Eye (tissue), 1 donor: ENCODE measurements at places on chromosomes 7 and 10.

DNA sequence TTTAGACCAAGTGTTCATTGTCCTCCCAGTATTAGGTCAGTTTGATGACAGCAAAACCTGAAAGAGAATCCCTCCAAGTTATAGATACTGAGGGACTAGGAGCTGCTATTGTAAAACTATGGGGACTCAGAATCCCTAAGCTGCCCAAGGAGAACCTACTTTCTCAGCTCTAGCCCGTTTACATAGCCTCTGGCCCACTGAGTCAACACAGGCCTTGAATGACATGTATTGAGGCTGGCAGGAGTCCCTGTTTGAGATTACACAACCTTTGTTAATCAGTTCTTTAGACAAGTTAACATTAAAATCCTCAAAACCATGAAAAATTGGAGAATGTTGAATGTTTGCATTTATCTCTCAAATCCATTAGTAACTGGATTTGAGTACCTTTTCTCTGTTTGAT lies 1079.0 kb downstream of the KCNMA1 start:
- no peak for DNase-seq

DNA sequence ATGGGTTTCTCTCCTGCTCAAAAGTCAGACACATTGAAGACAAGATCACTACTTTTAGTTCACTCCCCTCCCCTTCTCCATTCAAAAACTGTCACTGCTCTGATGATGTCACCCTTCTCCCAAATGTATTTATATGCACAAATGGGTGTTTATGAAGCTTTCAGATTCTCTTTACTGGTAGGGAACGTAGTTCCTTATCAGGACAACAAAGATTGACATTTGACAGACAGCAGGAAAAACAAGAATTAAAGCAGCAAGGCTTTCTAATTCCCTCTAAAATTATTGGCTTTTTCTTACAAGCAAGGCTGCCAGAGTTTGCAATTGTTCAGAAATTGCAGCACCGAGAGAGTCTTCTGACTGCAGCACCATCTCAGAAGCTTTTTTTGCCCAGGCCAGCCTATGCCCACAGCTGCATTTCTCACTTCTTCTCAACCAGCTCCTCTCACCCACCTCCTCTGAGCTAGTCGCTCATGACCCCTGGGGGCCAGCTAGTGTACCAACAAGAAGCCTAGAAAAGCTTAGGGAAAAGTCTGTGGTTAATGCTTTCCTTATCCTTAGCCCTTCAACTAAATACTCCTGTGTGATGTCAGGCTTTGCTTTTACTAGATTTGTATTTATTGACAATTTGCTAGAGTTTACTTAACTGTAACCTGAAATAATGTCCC lies 265.1 kb downstream of the HTR7 start:
- peak; percentile 76 for DNase-seq

DNA sequence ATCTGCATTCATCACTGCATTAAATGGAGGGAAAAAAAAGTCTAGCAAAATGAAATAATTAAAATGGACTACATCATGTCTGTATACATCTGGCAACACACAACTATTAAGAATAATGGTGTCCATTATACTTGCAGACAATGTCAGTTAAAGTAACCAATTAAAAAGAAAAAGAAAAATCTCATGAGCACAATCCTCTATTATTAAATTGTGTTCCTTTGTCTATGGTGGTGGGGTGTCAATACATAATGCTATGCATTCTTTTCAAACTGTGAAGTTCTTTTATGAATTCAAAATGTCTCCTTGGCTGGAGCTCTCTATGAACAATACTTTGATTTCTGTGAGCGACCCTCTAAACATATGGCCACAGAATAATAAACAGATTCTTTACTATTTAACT lies 63.5 kb downstream of the NRP1 start:
- peak; percentile 21 for DNase-seq

DNA sequence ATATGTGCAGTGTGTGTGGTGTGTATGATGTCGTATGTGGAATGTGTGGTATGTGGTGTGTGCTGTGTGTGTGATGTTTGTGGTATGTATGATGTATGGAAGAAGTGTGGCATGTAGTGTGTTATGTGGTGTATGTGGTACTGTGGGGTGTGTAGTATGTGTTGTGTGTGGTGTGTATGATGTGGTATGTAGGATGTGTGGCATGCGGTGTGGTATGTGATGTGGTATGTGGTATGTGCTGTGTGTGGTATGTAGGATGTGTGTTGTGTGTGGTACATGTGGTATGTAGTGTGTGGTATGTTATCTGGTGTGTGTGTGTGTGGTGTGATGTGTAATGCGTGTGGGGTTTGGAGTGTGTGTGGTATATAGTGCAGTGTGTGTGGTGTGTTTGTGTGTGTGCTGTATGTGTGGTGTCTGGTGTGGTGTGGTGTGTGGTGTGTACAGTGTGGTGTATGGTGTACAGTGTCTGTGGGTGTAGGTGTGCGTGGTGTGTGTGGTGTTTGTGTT lies 129.6 kb downstream of the ATP6V0E2 start:
- DNase-seq: no peak

DNA sequence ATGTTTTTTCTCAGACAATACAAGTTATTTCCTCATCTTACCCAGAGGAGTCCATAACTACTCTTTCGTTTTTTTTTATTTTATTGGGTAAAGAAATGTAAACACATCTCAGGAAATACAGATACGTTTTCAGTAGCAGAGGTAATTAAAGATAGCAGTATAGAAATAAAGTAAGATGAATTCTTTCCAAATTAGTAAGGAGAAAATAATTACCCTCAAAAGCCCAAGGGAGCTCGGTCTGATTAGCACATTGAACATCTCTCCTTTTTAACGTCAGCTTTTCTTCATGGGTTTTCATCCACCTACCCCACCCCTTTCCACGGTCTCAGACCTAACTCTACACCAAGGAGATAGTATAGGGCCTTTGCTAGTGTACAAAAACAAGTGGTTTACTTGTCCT lies 294.2 kb downstream of the GRID1 start:
- DNase-seq: no peak

DNA sequence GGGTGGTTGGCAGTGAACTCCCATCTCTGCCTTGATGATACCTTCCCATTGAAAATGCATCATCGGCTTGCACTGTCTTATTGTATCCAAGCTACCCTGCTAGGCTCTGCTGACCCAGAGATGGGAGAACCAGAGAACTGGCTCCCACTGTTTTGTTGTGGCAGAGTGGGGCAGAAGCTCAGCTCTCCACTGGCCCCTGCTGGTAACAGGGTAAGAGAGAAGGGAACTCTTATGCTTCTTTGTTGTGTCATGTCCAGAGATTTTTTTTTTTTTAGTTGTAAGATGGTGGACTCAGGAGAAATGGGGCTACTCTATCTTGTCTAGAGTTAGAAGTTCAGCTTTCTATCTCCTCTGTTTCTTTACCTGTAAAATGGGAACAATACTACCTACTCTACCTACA lies 100.5 kb upstream of the SDK1 start:
- DNase-seq: no peak

- DNase-seq: peak; percentile 73
Observed at GRCh38 chr10:2885288-2886278, 181.8 kb upstream of the PFKP start.

GRCh38 chr7:31963569-31964175 lies 106.5 kb downstream of the PDE1C start:
- DNase-seq: no peak

DNA sequence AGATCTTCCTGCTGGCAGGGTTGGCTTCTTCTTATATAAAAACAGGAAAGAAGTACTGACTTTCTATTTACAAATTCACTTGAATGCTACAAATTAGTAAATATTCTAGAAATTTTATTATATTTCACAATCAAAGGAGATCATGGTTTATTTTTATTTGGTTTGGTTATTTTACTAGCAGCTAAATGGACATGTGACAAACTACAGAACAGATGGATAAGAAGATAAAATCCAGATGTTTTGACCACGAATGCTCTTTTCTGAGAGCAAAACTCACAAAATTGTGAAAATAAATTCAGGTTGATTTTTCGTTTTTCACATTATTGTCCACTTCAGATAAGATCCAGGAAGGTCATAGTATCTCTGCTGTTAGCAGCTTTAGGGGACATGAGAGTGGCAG lies 55.4 kb downstream of the CACNA2D1 start:
- DNase-seq: no peak

DNA sequence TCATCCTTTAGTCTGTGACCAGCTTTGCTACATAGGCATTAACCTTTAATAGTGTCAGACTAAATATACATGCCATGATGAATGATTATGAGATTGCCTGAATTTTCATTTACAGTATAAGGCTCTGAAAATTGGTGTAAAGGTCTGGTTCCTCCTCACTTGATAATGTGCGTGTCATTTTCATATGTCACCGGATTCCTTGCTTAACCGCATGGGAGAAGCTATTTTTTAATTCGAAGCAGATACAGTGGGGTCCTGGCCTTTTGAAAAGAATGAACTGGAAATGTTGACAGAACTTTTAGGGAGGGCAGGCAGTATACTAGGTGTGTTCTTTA lies 192.4 kb upstream of the SH2B2 start:
- peak; percentile 36 for DNase-seq

DNA sequence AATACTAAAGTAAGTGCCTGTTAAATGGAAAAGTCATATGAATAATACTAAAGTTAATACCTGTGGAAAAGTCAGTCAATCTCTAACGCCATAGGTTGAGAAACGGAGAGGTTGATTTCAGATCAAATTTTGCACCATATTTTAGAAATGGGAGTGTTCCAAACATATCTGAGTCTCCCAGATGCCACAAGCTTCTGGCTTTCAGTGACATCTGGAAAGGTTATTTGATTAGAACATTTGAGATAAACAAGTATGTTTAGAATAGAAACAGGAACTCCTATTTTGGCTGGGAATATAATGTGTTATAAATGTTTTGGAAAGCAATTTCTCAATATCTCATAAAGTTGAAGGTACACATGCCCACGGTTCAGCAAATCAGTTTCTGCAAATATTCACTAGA lies 5.8 kb downstream of the MACC1 start:
- no peak for DNase-seq

- no peak for DNase-seq
Observed at GRCh38 chr10:22243321-22243720, 25.5 kb upstream of the EBLN1 start.

DNA sequence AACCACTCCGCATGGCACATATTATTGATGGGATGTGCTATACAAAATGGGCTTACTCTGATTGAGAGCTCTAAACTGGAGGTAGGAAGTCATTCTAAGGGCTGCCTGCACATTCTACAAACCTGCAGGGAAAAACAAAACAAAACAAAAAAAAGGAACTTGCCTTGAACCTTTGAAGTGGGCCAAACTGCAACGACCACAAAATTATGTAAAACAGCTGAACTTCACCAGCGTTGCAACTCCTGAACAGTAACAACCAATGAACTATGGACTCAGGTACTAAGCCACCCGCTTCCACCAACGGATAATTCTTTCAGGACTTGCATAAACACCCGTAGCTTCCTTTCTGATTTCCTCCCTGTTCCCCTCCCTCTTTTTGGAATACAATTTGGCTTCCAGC lies 80.4 kb downstream of the ZNF248 start:
- DNase-seq: no peak

DNA sequence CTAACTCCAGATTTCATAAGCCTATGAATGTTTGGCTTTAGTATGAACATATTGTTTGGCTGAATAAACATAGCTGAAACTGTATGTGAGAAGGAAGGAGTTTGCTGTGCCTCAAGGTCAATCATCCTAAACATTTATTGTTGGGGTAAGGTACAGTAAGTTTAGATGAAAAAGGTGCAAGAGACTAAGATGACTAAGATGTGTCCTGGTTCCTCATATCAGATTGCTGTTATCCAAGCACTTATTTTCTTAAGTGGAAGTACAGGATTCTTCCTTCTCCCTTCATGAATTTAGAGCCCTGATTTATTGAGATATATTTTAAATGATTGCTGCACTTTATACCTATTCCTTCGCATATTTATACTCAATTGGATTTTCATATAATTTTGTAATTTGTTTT lies 12.2 kb downstream of the MDFIC start:
- no peak for DNase-seq

DNA sequence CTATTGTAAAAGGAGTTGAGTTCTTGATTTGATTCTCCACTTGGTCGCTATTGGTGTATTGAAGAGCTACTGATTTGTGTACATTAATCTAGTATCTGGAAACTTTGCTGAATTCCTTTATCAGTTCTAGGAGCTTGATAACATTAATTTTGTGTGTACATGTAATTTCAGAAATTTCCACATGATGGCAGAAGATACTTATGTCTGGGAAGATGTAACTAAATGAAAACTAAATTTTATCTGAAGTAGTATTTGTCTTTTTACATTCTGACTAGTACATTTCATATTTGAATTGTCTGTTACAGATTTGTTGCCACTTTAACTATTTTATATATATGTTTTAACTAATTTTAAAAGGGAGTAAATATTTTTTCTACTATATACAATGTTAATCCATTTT lies 27.6 kb downstream of the SDHAF3 start:
- DNase-seq: peak; percentile 63

GRCh38 chr10:98314532-98315284 lies 46.7 kb upstream of the LOXL4 start:
- no peak for DNase-seq

DNA sequence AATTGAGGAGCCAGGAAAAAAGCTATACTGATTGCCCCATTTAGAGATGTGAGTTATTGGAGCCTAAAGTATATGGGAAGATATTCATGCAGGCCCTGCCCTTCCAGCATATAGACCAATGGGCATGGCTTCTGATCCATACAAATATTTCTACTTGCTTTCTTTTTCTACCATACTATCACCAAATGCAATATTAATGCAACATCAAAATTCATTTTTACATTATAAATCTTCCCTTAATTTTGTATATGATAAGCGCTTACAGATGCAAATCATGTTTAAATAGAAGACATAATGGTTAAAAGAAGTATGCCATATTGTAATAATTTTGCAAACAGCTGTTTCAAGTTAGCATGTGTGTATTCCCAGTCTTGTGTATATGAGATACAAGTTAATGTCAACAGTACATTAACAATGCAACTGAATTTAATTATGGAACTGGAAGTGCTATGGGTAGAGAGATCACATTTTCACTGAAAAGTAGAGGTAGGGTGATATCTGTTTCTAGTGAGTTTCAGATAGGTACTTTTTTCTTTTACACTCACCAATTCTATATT lies 24.6 kb upstream of the WNT16 start:
- peak; percentile 51 for DNase-seq

- DNase-seq: no peak
Observed at GRCh38 chr7:123746931-123747488, 1.8 kb downstream of the WASL start.

DNA sequence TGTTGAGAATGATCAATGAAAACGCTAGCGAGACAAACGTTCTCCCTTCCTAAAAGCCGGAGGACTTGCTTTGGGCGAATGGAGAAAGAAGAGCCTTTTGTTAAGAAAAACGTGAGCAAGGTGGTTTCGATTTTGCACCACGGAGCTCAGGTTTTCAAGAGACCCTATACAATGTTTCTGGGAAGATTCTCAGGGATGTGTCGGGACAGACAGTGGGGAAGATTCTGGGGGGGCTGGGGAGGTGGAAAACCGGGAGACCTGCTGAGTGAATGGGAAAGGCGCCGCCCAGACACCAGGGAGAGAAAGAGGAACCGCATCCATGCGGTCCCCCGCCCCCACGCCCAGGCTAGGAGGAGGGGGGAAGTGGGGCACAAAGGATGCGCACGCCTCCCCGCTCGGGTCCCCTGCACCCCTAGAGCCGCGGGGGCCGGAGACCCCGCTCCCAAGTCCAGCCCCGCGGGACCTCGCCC lies 745 bp downstream of the YWHAG start:
- DNase-seq: peak; percentile 89

GRCh38 chr7:98409843-98410242 lies 9.0 kb upstream of the BAIAP2L1 start:
- DNase-seq: no peak
